ENCODE measurements at places on chromosomes 12 and 14.

- no peak for DNase-seq
Measured at GRCh38 chr12:97940629-97941028, 478.0 kb downstream of the RMST start.

DNA sequence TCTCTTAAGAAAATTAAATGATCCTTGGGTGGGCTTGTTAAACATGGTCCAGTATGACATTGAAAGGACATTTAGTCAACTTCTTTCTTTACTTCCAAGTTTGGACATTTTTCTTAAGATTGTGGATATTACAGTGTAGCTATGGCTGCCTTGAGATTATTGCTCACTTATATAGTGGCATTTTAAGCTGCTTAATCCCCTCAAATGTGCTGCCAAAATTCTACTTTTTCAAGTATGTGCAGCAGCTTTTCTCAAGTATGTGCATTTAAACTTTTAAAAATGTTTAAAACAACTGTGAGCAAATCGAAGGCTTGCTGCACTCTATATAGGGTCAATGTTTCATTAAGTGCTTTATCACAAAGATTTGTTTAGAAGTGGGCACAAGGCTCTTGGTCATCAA lies 7.4 kb downstream of the TXNRD1 start:
- DNase-seq, result no peak

- DNase-seq, result no peak
Measured at GRCh38 chr12:5587711-5588121, 155.8 kb downstream of the NTF3 start.

GRCh38 chr12:112341046-112341825 lies 41.0 kb downstream of the HECTD4 start:
- no peak for DNase-seq

- DNase-seq, result no peak
Measured at GRCh38 chr14:90613453-90613852, 202.8 kb downstream of the TTC7B start.

- no peak for DNase-seq
Measured at GRCh38 chr12:116441292-116441691, 117.9 kb upstream of the MAP1LC3B2 start.

GRCh38 chr12:122571821-122572220 lies 44.8 kb downstream of the KNTC1 start:
- DNase-seq, result no peak
